ENCODE measurements at places on chromosomes 16 and 17.

DNA sequence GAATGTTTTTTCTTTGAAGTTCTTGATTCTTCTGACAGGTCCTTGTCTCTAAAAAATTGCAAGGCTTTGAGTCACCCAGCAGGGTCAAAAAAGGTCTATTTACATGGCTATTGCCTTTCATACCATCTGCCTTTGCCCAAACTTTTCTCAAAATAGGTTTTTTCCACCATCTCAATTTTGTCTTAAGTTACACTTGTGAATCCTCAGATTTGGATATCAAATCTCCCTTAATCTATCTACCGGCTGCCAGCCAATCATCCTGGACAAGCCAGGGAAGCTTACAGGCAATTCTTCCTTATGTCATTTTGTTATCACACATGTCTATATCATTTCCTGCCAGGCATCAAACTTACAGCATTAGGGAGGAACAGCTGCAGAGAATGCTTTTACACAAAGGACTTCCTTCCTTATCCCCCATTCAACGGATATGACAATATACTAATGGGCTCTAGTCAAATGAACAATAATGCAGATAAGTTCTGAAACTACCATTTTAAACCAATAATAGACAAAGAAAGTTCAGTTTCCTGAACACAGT lies 104.1 kb upstream of the CORO6 start:
- DNase-seq: no peak

DNA sequence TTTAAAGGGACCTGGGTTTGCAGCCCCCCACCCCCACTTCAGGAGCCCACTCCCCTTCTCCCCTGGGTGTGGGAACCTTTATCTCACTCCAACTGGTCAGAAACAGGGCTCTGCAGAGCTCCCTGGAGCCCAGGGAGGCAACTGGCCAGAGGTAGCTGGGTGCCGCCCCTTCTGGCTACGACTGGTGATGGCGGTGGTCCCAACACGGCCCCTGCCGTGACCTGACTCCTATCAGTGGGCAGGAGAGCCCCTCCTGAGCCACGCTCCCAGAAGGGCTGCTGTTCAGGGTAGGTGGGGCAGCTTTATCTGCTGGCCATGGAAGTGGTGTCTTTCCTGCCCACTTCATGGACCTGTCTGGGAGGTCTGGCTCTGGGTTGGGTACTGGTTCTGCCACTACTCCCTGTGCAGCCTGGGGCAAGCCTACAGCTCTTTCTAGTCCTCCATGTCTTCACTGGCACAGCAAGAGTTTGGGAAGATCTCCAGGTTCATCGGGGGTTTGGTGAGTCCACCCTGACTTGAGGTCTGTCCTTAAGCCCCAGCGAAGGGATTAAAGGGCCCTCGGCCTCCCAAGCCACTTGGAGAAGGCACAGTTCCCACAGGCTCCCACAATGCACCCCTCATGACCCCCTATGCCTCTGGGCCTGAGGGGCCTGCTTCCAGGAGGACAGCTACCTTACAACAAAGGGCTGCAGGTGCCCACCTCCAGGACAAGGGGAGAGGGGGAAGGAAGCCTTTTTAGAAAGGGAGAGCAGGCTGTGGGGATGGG lies 5.5 kb upstream of the SREBF1 start:
- no peak for DNase-seq

DNA sequence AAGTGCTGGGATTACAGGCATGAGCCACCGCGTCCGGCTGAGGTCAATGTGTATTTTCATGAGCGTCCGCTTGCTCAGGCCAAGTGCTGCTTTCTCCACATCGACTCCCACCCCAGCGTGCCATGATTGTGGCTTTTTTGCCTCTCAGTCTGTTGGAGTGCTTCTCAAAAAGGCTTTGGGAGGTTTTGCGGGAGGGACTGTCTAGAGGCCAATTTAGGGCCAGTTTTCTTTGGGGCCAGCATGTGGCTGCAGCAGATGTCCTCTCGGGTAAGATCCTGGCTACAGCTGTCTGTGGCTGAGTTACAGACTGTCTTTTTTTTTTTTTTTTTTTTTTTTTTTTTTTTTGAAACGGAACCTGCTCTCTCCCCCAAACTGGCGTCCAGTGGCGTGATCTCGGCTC lies 6.5 kb downstream of the C16orf90 start:
- no peak for DNase-seq

GRCh38 chr17:49696233-49696761 lies 11.5 kb downstream of the SLC35B1 start:
- DNase-seq: peak; percentile 28

DNA sequence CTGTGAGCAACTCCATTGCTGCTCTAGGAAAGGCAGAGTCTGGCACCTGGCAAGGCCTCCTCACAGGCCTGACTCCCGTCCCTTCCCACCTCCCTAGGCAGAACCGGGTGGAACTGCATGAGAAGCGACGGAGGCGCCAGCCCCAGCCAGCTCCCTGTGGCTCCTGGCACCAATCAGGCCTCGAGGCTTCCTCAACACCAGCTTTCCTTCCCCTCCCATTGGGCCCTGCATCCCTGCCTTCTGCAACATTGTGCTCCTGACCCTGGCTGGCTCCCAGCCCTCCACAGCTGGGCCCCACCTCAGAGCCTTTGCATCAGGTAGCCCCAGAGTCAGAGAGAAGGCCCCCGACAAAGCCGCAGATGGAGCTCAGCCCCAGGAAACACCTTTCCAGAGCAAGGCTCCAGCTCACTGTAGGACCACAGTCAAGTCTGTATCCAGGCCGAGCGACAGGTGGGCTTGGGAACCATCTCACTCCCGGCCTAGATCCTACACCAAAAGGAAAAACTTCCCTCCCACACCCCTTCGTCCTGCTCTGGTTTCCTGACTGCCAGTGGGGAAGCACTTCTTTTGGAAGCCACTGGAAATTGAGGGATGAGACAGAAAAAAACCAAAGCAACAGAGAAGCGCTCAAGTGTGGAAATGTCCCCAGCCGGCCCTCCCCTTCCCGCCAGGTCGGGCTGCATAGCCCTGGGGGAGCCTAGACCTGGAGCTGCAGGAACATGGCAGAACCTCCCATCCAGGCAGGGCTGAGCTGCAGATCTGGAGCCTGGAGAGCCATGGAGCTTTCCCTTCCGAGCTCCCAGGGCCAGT lies 31.0 kb downstream of the LRRC75A start:
- DNase-seq: no peak

DNA sequence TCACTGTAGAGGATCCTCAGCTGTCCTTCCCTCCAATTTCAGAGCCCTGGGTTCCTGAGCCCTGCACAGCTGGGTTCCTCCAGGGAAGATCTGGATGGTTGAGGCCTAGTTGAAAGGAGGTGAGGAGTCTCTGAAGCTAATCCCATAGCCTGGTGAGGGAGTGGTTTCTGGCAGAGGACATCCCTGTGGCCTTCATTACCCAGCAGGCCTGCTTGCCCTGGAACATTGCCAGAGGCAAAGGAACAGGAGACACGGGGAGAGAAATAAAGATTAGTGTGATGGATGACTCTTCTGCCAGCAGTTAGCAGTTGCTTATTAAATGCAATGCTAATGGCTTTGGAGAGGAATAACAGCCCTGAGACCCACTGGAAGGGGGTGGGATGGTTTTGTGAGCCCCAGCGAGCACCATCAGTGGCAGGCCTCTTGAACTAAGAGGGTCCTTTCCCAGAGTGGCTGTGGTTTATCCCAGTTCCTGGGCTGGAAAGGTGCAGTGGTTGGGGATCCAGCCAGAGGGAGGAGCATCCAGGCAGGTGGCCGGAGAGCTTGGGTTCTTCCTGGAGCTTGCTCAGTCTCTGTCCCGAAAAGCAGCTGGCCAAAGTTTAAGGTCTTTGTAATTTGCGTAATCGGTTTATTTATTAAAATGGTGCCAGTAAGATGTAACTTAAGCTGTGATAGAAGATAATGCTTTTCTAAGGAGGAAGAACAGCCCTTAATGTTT lies 209.7 kb downstream of the CCDC182 start:
- no peak for DNase-seq

GRCh38 chr16:81996664-81997509 lies 14.4 kb downstream of the SDR42E1 start:
- no peak for DNase-seq

- DNase-seq: no peak
Measured at GRCh38 chr17:44785921-44786320, 27.1 kb downstream of the ADAM11 start.

DNA sequence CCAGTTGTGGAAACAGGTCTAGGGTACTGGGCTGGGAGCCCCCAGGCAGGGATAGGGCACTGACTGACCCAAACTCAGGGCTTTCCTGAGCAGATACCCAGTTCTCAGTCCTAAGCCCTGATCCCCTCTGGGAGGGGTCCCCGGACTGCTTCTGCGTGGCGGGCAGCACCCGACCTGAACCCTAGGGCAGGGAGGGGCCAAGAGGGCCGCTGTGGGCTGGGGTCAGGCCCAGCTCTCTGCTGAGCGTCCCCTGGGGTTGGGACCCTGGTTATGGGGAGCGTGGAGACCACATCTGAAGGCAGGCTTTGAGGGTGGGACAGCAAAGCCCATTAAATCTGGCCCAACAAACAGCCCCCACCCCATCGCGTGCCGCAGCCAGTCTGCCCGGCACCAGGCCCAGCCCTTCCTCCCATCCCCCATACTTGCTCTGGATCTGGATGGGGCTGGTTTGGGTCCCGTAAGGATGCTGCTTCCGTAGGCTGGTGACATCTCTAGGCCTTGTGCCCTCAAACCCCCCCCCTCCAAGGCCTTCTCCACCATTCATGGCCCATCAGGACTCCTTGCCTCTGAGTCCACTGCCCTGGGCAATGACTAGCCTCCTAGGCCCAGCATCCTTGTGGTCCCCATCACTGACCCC lies 691 bp upstream of the FAM83G start:
- DNase-seq: no peak

DNA sequence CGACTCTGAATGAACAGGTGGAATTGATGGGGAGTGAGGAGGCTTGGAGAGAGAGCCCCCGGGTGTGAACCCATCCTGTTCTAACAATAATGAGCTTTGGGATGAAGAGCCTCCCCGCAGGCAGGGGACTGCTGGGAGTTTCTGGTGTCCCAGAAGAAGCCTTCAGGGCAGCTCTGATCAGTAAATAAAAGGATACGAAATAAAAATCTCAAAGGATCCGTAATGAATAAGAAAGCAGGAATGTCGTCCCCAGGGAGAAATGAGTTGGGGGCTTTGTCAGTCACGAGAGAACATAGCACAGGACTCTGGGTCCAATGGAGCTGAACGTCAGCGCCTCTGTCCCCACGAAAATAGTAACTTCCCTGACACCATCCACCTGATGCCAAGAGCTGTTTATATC lies 113.4 kb downstream of the PITPNC1 start:
- DNase-seq: no peak
